ENCODE measurements at places on chromosomes 1 and 21.

DNA sequence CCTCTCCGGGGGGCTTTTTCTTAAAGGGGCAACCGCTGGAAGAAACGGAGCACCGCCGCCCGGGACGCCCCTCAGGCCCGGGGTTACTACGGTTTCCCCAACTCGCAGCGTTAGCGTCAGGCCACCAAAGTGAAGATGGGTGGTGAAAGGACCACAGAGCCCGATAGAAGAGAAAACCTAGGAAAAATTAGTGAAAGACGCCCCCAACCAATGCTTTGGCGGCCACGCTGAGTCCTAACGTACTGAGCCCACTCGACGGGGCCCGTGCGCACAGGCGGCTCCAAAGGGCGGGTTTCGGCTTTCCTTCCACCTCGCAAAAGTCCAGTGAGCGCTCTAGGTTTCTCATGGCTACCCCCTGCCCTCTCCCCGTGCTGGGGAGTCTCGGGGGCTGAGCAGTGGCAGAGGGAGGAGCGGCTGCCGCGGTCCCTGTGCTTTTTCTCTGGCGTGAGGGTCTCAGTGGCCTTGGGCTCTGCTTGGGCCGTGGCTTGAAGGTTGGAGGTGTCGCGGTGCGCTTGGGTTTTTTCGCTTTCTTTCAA lies 12.2 kb upstream of the SPEN start:
- no peak for DNase-seq

DNA sequence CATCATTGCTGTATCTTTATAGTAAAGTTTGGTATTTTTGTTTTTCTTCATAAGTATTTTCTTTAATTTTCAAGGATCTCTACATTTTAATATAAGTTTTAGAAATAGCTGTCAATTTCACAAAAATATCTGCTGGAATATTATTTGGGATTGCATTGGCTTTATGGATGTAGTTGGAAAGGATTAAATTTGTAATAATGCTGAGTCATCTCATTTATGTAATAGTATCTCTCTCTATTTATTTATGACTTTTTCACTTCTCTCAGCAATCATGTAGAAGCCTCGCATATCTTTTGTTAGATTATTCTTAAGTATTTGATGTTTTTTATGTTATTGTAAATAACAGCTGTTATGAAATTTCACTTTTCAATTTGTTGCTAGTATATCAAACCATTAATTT lies 223.1 kb upstream of the POGK start:
- DNase-seq: no peak

GRCh38 chr1:228329887-228330286 lies 76.7 kb downstream of the TRIM11 start:
- no peak for DNase-seq

DNA sequence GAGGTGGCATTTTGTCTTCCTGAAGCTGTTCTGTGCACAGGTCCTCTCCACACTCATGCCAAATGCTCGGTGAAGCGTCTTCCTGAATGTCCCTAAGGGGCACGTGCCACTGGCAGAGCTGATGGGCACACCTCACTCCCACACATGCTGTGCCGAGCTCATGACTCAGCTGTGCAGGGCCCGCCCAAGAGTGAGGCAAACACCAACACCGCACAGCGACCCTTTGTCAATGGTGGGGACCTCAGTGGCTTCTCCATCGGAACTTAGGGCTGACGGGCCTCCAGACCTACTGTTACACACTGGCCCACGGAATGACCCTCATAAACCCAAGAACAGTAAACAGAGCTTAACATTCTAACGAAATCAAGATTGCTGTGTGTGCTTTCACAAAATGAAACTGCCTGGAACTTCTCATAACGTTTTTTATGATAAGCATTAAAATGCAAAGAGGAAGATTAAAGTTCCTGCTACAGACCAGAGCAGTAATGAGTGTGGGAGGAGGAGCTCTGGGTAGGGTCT lies 89.3 kb downstream of the SIM2 start:
- no peak for DNase-seq

DNA sequence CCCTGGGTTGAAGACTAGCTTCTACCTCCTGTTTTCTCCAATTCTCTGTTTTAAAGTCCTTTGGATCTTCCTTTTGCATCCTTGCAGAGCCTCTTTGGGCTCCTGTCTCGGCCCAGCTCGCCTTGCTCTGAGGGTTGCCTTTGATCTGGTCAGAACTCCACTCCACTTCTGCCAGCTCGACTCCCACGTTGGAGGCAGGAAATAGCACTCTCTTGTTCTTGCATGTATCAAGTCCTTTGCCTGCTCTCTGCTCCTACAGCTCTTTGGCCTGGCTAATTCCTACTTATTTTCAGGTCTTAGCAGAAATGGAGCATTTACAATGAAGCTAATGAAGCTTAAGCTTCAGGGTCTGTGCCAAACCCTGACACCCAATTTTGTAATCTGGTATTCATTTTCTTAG lies 21.1 kb upstream of the B3GALNT2 start:
- no peak for DNase-seq

DNA sequence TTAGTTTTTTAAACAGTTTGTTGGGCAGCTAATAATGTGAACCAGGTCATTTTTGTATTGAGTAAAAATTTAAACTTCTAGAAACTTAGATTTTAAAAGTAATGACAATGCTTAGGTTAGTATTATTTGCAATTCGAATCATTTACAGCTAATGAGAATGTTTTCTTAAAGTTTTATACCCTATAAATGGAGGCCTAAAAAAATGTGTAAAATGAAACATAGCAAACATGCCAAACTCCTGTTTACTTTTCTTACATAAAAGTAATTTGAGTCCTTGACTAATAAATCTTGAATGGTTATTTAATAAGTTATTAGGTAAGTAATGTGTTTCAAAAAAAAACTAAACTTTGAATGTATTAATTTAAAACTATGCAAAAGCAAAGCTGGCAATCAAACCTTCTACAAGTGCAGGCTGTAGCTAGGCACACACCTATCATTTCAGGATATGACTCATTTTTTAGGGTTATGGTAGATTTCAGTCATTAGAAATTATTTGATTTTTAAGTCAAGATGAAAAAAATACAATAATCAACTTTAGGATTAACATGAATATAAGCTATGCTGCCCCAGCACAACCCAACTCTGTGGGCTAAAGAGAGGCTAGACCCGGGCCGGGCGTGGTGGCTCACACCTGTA lies 41.5 kb downstream of the CLSTN1 start:
- peak; percentile 29 for DNase-seq

- DNase-seq: no peak
These were observed at the start of gene TMEM79 for GRCh38 chr1:156284112-156284511. Gene TMEM79, plus strand, starts transcription at chr1:156284325. Its CDS starts 902 bp downstream, at chr1:156285227.

GRCh38 chr1:207908107-207908734 lies 2.7 kb downstream of the CD34 start:
- DNase-seq: peak; percentile 82

DNA sequence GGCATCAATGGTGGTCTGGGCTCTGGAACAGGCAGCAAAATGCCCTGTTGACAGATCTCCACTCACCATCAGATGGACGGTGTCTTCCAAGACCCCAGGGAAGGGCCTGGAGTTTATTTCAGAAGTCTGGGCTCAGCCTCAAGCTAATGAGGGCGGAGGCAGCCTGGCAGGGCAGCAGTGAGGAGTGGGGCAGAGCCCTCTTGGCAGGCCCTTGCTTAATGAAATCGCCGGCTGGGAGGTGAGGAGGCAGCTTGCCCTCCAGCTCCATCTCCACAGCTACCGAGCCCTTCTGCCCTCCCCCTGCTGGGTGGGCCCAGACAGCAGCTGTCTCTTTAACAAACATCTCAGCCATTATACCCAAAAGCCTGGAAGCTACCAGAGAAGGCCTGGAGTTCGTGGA lies 22.0 kb upstream of the GRIK3 start:
- no peak for DNase-seq

- DNase-seq: no peak
These were observed 40.6 kb upstream of the AJAP1 start for GRCh38 chr1:4613606-4614370.

- no peak for DNase-seq
These were observed 122.3 kb downstream of the GALNT2 start for GRCh38 chr1:230189341-230189740.

DNA sequence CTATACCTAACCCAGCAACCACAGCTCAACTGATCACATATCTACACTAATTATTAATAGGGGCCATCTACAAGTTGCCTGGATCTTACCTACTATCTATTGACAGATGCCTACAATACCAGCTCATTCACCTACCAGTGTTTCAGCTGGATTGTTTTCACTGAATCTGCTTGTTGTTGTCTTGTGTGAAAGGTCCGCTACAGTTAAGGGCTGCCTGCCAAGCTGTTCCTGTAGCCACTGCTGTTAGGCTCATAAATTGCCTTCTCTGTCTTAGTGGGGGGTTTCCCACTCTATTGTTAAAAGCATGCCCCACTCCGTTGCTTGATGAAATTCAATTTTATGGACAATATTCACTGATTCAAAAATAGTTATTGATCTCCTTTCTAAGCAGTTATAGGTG lies 199.7 kb upstream of the TMPRSS15 start:
- DNase-seq: no peak

- DNase-seq: peak; percentile 86
These were observed 46.4 kb downstream of the COL6A1 start for GRCh38 chr21:46027851-46028493.

DNA sequence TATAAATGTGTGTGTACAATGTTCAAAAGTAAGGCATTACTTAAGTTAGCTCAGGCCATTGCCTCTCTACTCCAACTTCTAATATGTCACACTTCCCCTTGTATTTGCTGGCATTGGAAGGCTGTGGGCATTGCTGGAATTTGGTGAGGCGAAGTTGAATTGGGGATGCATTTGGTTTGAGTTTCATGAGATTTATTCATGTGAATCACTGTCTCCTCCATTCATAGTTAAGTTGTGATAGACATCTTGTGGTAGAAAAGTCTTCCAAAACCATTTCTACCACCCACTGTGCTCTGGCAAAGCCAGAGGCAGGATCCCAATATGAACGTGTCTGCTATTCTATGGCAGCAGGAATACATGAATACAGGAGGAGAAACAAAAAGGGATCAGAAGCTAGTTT lies 397.8 kb upstream of the USP24 start:
- no peak for DNase-seq

DNA sequence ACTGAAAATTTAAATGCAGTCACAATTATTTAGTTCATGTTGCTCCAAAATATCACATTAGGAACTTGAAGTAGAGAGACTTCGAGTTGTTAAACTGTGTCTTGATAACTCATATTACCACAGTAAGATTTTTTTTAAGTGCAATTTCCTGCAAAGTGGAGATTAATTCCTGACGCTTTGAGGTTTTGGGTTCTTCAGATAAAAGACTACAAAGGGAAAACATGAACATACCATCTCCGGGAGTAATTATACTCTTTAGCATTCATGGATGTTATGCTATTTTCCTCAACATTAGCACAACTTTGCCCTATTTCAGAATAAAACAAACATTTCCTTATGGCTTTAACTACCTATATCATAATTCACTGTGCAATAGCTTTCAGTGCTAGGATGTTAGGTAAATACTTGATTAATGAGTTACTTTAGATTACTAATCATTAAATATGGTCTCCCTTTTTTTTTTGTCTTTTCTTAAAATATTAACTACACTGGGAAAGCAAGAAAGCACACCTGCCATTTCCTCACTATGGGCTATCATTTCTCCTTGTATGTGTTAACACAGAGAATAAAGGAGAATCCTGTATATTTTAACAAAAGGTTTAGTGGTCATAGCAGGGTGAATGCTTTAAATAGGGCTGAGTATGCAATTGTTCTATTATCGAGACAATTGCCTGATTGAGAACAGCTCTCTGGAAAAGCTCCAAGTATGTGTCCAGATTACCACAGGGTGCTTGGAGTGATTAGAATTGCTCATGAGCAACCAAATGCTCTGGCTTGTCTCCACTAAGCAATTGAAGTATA lies 252.5 kb upstream of the C1orf105 start:
- DNase-seq: no peak

- DNase-seq: no peak
These were observed 27.5 kb downstream of the COA6 start for GRCh38 chr1:234400773-234401172.

DNA sequence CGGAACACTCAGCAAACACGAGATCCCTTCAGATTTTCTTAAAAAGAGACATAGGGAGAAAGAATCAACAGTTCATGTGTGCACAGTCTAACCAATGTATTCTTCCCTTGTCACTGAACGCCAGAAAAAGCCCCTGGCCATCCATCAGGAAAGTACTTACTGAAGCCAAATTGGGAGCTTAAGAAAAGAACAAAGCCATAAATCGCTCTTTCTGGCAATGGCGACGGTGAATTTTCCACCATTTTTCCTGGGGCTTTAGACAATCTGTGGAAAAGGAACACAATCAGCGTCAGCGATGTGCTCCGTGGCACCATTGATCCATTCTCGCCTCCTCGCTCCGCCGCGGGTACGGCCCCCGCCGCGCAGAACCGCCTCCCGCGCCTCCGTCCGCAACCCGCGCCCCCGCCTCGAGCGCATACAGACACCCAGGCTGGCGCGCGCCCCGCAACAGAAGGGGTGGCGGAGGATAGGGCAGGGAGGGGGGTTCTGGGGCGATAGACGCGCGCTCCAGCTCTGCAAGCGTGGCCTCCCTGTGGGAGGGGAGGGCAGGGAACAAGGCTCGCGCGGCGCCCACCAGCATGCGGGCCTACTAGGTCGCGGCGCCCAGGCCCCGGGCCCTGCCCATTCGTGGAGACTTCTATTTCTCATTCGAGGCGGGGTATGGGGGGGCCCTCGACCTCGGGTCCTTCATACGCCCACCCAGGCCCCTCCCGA lies 440 bp downstream of the PIGP start:
- peak; percentile 88 for DNase-seq

GRCh38 chr1:163768576-163768975 lies 446.8 kb downstream of the NUF2 start:
- DNase-seq: no peak

DNA sequence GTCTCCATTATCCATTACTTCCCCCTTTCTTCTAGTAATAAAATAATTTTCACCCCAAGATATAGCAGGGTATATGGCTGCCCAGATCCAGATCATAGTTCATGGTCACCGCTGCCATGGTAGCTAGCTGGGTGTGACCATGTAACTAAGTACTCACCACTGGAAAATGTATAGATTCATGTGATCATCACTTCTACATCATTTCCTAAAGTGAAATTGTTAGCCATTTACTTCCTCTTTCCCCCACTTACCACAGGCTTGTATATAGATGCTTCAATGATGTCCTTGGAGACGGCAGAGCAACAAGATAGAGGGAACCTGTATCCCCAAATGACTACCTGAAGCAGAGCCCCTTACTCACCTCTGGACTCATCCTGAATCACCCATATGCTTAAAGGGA lies 22.7 kb upstream of the EYA3 start:
- DNase-seq: no peak

DNA sequence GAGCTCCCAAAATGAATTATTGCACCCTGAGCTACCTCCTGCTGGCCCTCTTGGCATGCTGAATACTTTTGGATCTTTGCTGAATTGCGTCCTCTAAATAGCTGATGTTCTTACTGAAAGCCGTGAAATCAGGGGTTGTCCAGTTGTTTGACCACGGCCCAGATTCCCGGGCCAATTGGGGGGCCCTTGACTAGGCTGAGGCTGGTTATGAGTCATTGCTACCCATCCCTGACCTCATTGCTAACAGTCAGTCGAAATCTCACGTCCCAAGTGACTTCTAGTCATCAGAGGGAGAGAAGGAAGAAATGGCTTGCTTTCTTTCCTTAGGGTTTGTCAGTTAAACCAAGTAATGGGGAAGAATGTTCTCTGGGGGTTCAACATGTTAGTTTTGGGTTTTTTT lies 37.4 kb downstream of the SMYD2 start:
- no peak for DNase-seq

Data from sigmoid colon (tissue), 7 donors.